ENCODE measurements at places on chromosomes 4 and X.

- no peak overlapping the region for H3K4me3 ChIP-seq
- H3K27me3 ChIP-seq = no peaks in the 10 kb centered on the region
- no peaks in the 10 kb centered on the region for H3K36me3 ChIP-seq
- DNase-seq = no peak
- H3K4me1 ChIP-seq = no peaks in the 10 kb centered on the region
- no peak overlapping the region for H3K27ac ChIP-seq
Measured at GRCh38 chr4:150673793-150674192, 91.8 kb downstream of the MAB21L2 start.

DNA sequence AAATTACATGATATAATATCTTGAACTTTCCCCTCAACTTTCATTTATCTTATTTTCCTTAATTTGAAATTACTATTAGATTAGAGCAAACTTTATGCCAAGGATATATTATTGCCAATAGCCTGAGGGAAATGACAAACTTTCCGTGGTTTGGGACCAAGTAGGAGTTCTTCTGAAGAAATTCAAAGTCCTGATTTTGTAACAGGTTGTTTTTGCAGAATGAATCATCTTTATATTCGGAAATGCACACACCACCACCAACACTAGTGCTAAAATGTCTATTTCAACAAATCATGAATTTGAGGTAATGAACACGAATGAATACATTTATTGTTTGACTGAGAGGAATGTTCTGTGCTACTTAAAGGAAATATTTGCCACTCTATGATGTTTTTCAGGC, 226.7 kb downstream of the GRIA2 start:
- no peaks in the 10 kb centered on the region for H3K36me3 ChIP-seq
- H3K4me1 ChIP-seq = no peaks in the 10 kb centered on the region
- no peak overlapping the region for H3K4me3 ChIP-seq
- no peaks in the 10 kb centered on the region for H3K27me3 ChIP-seq
- DNase-seq = no peak
- no peak overlapping the region for H3K27ac ChIP-seq

DNA sequence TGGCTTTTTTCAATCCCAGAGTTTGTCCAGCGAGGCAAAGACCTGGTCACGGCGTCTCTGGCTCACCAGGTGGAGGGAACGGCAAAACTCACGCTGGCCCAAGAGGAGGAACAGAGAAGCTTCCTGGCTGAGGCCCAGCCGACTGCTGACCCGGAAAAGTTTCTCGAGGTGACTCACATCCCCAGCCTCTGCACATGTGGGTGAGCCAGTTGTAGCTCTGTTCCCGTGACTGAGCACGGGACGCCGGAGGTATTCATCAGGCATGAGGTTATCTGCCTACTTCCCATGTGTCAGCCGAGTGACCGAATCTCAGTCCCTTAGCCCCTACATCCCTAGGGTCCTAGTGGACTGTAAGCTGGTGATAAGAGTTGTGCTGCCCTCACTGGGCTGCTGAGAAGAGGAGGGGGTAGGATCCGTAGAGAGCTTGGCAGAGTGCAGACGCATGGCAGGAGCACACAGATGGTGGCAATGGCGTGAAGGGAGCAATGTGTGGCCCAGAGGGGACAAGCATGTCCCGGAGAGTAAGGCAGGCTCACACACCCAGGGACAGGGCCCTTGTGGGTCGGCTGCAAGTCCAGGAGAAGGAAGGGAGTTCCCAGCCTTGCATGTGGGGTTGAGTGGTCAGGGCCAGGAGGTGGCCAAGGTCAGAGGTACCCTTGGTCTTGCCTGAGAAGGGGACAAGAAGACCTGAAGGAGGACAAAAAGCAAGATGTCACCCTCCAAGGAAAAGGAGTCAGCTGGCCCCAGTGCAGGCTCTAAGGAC, 42.9 kb downstream of the EVC start:
- H3K27ac ChIP-seq = no peak overlapping the region
- H3K4me1 ChIP-seq = peaks cover 9% of the 10 kb centered on the region
- peaks cover 49% of the 10 kb centered on the region for H3K36me3 ChIP-seq
- no peaks in the 10 kb centered on the region for H3K27me3 ChIP-seq

DNA sequence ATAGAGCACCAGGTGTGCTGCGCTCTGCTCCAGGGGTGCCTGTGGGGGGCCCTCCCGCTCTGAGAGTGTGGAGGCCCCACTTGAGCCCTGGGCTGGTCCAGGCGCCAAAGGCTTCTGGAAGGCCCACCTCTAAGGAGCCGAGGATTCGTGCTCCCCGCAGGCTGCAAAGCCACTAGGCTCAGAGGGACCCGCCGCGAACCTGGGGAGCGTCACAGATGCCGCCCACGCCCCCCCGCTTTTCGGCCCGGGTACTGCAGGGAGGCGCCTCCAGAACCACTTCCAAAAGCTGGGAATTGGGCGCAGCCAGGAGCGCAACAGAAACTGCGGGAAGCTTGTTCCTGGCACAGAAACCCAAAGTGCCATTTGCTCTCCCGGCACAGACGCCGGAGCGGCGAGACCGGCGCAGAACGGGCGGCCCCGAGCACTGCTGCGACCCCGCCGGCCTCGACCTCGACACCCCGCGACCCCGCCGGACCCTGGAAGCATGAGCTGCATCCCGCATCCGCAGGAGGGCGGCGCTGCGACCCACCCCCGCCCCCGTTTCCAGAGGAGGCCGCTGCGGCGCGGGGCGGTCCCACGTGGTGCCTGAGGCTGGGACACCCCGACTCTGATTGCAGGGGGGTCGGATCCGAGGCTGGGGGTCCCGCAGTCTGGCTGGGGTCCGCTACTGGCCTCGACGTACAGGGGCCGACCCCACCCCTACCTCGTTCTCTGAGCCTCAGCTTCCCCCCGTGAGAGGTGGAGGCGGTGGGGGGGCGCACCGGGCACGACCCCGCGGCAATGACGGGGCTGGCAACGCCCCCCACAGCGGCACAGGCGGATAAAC, 30.8 kb downstream of the CPLX1 start:
- peaks cover 56% of the 10 kb centered on the region for H3K27me3 ChIP-seq
- no peaks in the 10 kb centered on the region for H3K36me3 ChIP-seq
- peak overlapping the region; percentile 48 for H3K4me3 ChIP-seq
- H3K27ac ChIP-seq = no peak overlapping the region
- peaks cover 39% of the 10 kb centered on the region for H3K4me1 ChIP-seq

DNA sequence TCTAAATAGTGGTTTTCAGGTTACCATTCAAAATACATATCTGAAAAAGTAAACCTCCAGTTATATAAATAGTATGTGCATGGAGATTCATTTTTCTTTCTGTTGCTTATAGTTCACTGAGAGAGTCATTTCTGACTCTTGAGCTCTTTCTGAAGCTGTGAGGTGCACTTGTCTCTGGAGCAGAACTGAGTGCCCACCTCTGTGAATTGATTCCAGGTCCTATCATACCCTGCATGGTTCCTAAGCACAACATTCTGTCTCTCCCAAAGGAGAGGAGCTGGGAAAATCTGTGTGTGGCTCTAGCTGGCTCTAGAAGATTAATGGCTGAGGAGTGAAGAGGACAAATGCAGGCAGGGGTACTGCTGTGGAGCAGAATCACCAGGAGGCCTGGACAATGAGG, 161.6 kb upstream of the HCCS start:
- H3K36me3 ChIP-seq = no peaks in the 10 kb centered on the region
- no peaks in the 10 kb centered on the region for H3K4me1 ChIP-seq
- DNase-seq = no peak
- no peak overlapping the region for H3K27ac ChIP-seq
- H3K27me3 ChIP-seq = no peaks in the 10 kb centered on the region
